ENCODE measurements at places on chromosomes 5 and 9.

- no peak for DNase-seq
Measured at GRCh38 chr5:53172630-53173029, 63.1 kb upstream of the MOCS2 start.

GRCh38 chr9:109733690-109734089 lies 46.3 kb upstream of the PALM2AKAP2 start:
- DNase-seq = no peak

GRCh38 chr5:8870349-8870958 lies 675.4 kb downstream of the SEMA5A start:
- DNase-seq = no peak

DNA sequence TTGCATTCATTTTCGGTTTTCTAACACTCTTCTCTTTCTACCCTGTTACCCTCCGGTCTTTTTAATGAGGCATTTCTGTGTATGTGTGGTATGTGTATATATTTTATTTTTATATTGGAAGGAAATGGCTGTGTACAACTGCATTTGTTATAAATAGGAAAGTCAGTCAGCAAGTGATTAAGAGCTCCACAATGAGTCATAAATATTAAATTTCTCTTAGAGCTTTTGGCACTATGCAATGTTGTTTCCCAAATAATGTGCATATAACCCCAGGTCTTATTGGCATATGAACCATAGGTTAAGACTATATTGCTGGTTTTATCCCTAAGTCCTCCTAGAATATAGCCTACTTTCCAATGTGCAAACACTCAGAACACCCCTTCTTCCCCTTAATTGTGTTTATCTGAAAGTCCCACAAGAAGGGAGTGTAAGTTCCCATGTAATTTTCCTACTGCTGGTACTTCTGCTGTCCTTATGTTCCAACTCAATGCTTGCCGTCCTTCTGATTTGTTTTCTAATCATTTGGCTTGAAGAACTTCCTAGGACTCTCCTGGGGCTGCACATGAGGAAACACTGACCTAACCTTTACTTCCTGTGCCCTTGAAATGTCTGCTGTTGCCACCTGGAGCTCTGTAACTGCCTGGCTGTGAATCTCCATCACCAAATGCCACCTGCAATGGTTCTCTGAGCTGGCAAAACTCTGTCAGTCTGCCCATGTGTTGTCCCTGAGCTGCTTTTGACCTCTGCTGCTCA lies 65.5 kb upstream of the PCSK5 start:
- DNase-seq = peak; percentile 17

- DNase-seq = peak; percentile 66
Measured at GRCh38 chr5:31987985-31988710, 186.0 kb downstream of the GOLPH3 start.

GRCh38 chr5:173518856-173519255 lies 97.6 kb downstream of the BOD1 start:
- DNase-seq = no peak

DNA sequence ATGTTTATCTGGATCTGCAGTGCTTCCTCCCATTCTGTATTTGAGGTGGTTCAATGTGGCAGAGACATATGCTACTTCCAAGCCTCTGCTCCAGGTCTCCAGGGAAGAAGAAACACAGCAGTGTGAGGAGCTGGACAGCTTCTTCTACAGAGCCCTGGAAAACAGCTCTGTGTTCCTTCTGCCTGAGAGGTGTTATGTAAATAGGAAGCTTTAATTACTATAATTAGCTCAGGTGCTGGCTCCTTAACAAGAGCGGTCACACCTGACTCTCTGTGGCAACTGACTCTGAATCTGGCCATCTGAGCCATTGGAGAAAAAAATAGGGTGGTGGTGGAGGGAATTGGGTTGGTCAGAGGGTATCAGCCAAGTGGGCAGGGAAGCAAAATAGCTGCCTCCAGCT lies 332.4 kb upstream of the BRINP1 start:
- no peak for DNase-seq

- no peak for DNase-seq
Measured at GRCh38 chr5:76371960-76372322, 31.1 kb upstream of the IQGAP2 start.

DNA sequence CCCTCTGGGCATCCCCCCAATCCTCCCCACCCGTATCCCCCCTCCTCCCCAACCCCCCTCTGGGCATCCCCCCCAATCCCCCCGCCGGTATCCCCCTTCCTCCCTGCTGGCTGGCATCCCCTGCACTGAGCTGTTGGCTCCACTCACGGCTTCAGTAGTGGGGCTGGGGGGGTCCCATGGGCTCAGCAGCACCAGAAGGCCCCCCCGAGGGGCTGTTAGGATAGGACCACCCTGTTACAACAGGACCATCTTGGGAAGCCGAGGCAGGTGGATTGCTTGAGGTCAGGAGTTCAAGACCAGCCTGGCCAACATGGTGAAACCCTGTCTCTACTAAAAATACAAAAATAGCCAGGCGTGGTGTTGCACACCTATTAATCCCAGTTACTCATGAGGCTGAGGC lies 42.4 kb downstream of the EXD3 start:
- no peak for DNase-seq

GRCh38 chr5:139651043-139651834 lies 3.1 kb downstream of the CXXC5 start:
- DNase-seq = no peak
